MM.1S (cell line): ENCODE measurements at places on chromosomes 2 and 18.

DNA sequence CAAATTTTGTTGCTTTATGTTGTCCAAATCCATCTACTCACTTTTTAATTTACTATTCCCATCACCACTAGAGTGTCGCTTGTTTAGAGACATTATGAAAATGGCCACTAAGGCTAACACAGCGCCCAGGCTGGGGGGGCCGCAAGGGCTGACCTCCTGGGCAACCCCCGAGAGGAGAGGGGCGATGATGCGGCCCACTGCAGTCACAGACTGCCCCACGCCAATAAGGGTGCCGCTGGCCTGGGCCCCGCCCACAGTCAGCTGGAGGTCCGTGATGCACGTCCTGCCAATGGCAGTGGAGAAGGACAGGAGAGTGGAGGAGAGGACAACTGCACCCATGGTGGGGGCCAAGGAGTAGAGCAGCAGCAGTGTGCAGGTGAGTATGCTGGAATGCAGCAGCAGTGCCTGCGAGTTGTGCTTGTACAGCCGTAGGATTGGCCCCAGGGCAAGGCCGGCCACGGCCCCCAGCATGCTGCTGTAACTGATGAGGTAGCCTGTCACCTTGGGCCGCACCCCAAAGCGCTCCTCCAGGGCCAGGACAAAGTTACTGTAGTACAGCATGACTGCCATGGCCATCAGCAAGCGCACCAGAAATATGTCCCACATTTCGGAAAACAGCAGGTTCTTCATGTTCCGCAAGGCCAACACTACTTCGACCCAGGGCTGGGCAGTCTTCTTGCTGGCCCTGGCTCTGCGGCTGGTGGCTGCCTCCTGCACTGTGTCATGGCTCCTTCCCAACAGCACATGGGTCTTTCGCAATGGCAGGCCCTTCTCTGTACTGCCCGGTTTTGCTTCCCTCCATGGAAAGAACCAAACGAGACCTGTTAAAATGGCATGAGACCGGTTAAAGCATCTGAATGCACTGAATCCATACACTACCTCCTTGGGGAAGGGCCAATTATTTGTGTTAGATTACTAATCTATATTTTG is 43.2 kb upstream of the TMEM182 start:
- DNase-seq, result no peak
- no peaks in the 10 kb centered on the region for H3K27me3 ChIP-seq
- no peak overlapping the region for H3K27ac ChIP-seq
- 0 out of 2 replicates have a peak, but pooled peaks cover 3% of the 10 kb centered on the region for H3K36me3 ChIP-seq
- H3K4me1 ChIP-seq, result peaks cover 14% of the 10 kb centered on the region
- H3K4me3 ChIP-seq, result no peak overlapping the region

- H3K4me1 ChIP-seq, result no peaks in the 10 kb centered on the region
- no peaks in the 10 kb centered on the region for H3K36me3 ChIP-seq
- no peak for DNase-seq
- H3K4me3 ChIP-seq, result no peak overlapping the region
- no peaks in the 10 kb centered on the region for H3K27me3 ChIP-seq
These were observed 67.8 kb downstream of the TTC32 start for GRCh38 chr2:19833978-19834377.

- H3K27me3 ChIP-seq, result no peaks in the 10 kb centered on the region
- DNase-seq, result no peak
- no peak overlapping the region for H3K27ac ChIP-seq
- H3K36me3 ChIP-seq, result no peaks in the 10 kb centered on the region
- H3K4me3 ChIP-seq, result no peak overlapping the region
These were observed 31.5 kb downstream of the SIX3 start for GRCh38 chr2:44972771-44973535.

DNA sequence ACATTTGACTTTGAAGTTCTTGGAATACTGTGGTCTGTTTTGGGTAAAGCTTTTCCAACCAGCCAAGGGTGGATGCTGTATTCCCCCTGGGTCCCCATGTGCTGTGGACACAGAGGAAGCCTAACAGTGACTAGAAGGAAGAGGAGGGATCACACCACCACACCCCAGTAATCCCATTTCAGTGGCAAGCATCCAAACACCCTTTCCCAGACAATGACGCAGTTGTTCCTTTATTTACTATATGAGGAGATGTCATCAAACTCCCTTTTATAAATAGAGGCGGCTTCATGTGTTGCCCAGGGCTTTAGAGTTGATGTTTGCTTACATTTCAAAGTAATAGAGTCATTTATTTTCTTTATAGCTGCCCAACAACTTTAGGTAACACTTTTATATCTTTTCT is 959.4 kb upstream of the GYPC start:
- no peak overlapping the region for H3K27ac ChIP-seq
- no peaks in the 10 kb centered on the region for H3K36me3 ChIP-seq
- H3K4me3 ChIP-seq, result no peak overlapping the region
- no peaks in the 10 kb centered on the region for H3K4me1 ChIP-seq

GRCh38 chr2:150783015-150783414 is 295.5 kb upstream of the RND3 start:
- no peak overlapping the region for H3K4me3 ChIP-seq
- H3K4me1 ChIP-seq, result no peaks in the 10 kb centered on the region
- H3K36me3 ChIP-seq, result no peaks in the 10 kb centered on the region
- no peak for DNase-seq
- no peak overlapping the region for H3K27ac ChIP-seq

DNA sequence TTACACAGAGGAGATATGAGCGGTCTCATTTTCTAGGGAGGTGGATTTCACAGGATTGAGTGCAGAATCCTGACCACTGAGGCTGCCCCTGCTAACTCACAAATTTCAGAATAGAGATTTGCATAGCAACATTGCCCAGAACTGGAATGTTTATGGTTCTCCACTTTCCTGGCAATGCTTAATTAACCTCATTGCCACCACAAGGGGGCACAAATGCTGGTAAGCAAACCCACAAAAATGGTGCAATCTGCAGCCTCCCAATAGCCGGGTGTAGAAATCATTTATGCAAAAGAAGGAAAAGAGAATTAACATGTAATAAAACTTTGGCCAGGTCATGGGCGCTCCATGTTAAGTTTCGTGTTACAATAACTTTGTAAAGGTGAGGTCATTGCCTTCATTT is 112.4 kb downstream of the CYRIA start:
- no peak overlapping the region for H3K4me3 ChIP-seq
- H3K27ac ChIP-seq, result no peak overlapping the region
- H3K36me3 ChIP-seq, result no peaks in the 10 kb centered on the region
- H3K4me1 ChIP-seq, result no peaks in the 10 kb centered on the region
- DNase-seq, result peak; percentile 41

DNA sequence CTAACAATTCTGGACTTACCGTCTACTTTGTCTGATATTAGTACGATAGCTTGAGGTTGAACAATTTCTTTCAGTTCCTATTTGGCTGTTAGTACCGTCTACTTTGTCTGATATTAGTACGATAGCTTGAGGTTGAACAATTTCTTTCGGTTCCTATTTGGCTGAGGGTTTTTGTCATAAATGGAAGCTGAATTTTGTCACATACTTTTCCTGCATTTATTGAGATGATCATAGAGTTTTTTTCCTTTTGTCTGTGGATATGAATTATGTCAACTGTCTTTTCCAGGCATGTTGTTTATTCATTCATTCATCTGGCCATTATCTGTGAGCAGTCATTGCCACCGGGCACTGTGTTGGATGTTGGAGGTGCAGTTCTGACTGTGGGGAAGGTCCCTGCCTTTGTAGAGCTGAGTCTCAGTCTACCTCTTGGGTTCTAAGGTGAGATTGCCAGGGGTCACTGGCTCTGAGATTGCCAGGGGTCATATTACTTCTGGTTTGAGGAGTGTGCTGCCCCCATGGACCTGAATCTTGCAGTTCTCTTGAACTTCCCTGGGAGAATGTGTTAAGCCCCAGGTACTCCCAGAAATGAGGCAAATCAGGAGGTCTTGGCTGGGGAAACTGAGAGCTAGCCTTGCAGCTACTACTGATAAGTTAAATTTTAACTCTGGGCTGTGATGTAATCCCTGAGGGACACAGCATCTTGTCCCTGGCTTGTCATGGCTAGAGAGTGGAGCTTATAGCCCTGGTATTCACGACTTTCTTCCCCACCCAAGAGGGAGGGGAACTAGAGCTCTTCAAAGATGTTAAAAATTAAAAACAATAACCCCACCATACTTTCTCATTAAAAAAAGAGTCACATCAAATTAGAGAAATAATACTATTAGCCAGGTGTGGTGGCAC is 89.1 kb upstream of the MBOAT2 start:
- DNase-seq, result no peak
- H3K36me3 ChIP-seq, result no peaks in the 10 kb centered on the region
- no peak overlapping the region for H3K4me3 ChIP-seq
- no peaks in the 10 kb centered on the region for H3K27me3 ChIP-seq

- peak overlapping the region; percentile 76 for H3K4me3 ChIP-seq
- no peak overlapping the region for H3K27ac ChIP-seq
- peaks cover 12% of the 10 kb centered on the region for H3K4me1 ChIP-seq
- DNase-seq, result no peak
These were observed 674 bp upstream of the SP110 start for GRCh38 chr2:230220347-230220969.

- no peak overlapping the region for H3K4me3 ChIP-seq
- no peaks in the 10 kb centered on the region for H3K27me3 ChIP-seq
- DNase-seq, result no peak
- H3K36me3 ChIP-seq, result no peaks in the 10 kb centered on the region
These were observed 14.8 kb downstream of the KLHL29 start for GRCh38 chr2:23399674-23400261.

DNA sequence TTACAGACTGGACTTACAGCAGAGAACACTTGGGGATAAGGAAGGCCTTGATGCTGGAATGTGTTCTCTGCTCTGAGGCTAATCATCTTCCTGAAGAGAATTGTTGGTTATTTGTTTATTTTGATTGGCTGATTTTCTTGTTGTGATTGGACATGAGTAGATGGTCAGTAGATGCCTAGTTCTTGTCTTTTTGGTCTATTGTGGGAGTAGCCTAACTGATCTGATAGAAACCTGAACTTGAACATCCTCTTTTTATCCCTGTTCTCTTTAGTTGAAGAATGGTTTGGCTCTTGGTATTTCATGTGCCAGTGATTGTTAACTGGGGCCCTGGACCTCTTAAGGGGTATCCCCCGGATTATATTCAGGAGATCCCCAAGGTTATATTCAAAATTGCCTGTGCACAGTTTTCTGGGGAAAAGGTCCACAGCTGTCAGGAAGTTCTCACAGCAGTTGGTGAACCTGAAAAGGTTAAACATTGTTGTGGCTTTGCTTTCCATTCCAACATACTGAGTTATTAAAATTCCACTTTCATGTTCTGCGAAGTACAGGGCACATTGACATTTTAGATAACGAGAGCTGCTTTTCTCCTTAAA is 13.6 kb downstream of the TWSG1 start:
- no peak for DNase-seq
- H3K36me3 ChIP-seq, result no peaks in the 10 kb centered on the region
- no peak overlapping the region for H3K27ac ChIP-seq
- H3K4me1 ChIP-seq, result peaks cover 17% of the 10 kb centered on the region

DNA sequence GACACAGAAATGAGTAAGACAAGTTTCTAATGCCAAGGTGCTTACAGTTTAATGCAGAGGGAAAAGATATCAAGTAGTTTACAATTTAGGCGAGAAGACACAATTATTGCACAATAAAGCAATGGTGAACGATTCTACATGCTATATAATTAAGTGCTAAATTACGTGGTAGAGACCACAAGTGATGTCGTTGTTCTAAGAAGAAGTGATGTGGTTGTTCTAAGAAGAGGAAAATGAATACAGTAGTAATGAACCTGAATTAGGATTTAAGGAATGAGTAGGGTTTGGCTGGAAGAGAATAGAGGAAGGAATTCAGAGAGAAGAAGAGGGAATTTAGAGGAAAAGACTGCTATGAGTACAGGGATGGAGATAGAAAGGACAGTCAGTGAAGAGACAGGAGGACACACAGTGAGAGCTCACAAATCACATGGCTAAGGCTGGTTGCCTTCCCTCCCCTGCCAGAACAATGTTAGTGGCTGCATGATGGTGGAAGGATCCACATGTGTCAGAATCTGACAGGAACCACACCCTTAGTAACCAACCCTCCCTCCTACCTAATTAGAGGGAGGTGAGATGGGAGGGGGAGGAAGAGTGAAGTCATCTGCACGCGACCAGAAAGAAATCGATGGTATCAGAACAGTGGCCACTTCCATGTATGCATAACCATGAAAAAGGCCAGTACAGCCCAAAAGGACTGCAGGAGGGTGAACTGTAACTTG is 44.7 kb downstream of the M1AP start:
- DNase-seq, result no peak
- H3K4me1 ChIP-seq, result no peaks in the 10 kb centered on the region
- H3K36me3 ChIP-seq, result no peaks in the 10 kb centered on the region
- H3K27me3 ChIP-seq, result no peaks in the 10 kb centered on the region
- no peak overlapping the region for H3K27ac ChIP-seq
